ENCODE measurements at places on chromosomes 2 and 18.
A peak's percentile ranks its signal among the peaks of the same experiment; 100 is the strongest.

DNA sequence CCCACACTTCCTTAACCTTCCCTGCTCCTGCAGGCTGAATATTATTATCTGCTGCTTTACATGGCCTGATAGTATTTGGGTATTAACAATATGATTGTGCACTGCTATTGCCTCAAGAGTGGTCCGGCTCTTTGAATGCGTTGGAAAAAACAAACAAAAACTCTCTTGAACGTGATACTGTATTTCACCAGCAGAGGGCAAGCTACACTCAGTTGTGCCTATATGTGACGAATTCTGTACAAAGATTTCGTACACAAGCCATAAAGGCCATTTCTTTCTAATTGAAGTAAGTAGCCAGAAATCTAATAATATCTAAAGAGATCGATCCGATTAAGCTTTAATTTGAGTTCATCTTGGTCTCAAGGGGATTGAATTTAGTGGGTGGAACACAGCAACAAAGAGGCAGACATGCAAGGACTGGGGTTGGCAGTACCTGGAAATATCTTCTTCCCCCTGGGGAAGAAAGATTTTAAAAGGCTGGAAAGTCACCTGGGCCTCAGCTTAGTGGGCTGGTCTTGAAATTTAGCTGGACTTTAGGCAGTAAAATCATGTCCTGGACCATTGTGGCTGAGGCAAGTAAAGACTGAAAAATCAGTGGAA is 49.3 kb upstream of the RAB6D start:
- H3K27ac ChIP-seq, result no peak overlapping the region
- H3K36me3 ChIP-seq, result no peaks in the 10 kb centered on the region
- H3K4me1 ChIP-seq, result no peaks in the 10 kb centered on the region
- peak; percentile 84 for DNase-seq

- no peaks in the 10 kb centered on the region for H3K27me3 ChIP-seq
- no peaks in the 10 kb centered on the region for H3K36me3 ChIP-seq
- no peak for DNase-seq
- no peak overlapping the region for H3K27ac ChIP-seq
- H3K4me3 ChIP-seq, result no peak overlapping the region
Observed at GRCh38 chr2:42443718-42444399, 49.9 kb downstream of the KCNG3 start.

GRCh38 chr18:9537677-9538076 is 62.4 kb downstream of the RALBP1 start:
- no peak overlapping the region for H3K27ac ChIP-seq
- H3K27me3 ChIP-seq, result no peaks in the 10 kb centered on the region
- H3K4me1 ChIP-seq, result no peaks in the 10 kb centered on the region
- H3K4me3 ChIP-seq, result no peak overlapping the region

DNA sequence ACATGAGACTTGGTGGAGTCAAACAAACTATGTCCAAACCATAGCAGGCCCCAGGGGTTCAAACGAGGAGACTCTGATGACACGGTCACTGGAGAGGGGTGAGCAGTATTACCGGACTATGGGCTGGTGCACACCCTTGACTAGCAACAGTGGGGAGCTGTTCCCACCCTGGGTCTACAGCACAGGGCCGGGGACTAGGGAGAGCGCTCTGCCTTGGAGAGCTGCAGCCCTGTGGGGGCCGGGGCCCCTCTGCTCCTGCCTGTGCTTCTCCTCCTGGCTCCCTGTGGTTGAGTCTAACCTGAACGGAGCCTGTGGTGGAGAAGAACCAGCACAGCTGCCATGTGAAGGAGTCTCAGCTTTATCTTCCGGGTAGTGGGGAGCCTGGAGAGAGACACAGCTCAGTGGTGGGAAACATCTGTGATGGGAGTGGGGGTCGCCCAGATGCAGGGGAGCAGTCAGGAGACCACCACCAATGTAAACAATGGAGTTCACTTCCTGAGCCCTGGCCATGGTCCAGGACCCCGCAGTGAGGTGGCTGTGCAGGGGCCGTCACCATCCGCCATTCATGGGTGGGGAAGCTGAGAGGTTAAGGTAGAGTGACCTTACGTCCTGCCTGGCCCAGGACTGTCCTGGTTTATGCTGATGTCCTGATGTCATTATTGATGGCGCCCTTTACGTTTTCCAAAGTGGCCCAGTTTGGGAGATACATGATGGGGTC is 195.7 kb upstream of the TWIST2 start:
- no peaks in the 10 kb centered on the region for H3K27me3 ChIP-seq
- H3K4me3 ChIP-seq, result no peak overlapping the region
- no peaks in the 10 kb centered on the region for H3K4me1 ChIP-seq
- DNase-seq, result peak; percentile 7

- H3K4me3 ChIP-seq, result no peak overlapping the region
- no peaks in the 10 kb centered on the region for H3K4me1 ChIP-seq
- no peak for DNase-seq
- H3K27me3 ChIP-seq, result peaks cover 3% of the 10 kb centered on the region
- no peaks in the 10 kb centered on the region for H3K36me3 ChIP-seq
Observed at GRCh38 chr2:26173776-26174482, 1.0 kb downstream of the GAREM2 start.

GRCh38 chr18:80246445-80247392 is 595 bp downstream of the PARD6G start:
- peak overlapping the region; percentile 45 for H3K4me3 ChIP-seq
- H3K36me3 ChIP-seq, result no peaks in the 10 kb centered on the region

- H3K27me3 ChIP-seq, result no peaks in the 10 kb centered on the region
- H3K27ac ChIP-seq, result peak overlapping the region; percentile 63
- no peak overlapping the region for H3K4me3 ChIP-seq
- no peaks in the 10 kb centered on the region for H3K36me3 ChIP-seq
- peaks cover 6% of the 10 kb centered on the region for H3K4me1 ChIP-seq
Observed at GRCh38 chr2:196112418-196113034, 43.9 kb upstream of the DNAH7 start.

All from kidney (tissue), 22 donors.